Stomach (tissue), 19 donors: ENCODE measurements at places on chromosomes 2 and 18. TPM values are rescaled to one million over a fixed set of nuclear protein-coding genes. Genes with fewer than 3 reads are reported as not detected.

DNA sequence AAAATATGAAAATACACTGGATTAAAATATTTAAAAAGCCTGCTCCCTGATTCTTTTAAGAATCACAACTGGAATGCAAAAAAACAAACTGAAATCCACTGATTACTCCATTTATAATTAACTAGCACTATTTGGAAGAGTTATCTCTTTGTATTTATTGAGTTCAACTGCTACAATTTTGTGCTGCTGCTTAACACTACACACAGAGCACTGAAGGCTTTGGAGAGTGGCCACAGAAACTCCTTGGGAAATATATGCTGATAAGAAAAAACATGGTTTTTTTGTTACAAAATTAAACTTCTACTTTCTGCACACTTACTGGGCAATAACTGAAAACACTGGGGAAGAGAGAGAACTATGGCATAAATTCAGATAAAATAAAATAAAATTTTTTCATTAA lies 19.8 kb upstream of the BZW1 start:
- H3K36me3 ChIP-seq = no peaks in the 10 kb centered on the region
- H3K27ac ChIP-seq = no peak overlapping the region
- DNase-seq = peak; percentile 16
- H3K4me3 ChIP-seq = no peak overlapping the region
- no peaks in the 10 kb centered on the region for H3K4me1 ChIP-seq

DNA sequence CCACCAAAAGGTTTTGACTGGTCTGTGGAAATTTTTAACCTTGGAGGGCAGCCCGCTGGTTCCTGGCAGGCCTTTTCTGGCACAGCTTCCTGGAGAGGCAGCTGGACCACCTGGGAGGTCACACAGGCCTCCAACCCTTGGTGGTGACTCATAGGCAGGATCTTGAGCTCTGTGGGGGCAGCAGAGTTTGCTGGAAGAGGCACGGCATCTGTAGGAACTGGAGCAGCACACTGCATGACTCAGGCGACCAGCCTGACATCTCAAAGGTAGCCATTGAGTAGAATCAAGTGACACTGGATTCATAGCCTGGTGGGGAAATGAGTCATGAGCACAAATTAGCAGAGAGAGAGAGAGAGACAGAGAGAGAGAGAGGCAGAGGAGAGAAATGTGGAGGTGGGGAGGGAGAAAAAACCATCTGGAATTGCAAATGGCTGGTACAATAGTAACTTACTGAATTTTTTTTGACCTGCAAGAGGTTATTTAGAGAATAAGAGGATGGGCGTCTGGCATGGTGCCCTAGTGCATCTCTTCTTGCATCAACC lies 57.4 kb downstream of the TRPM8 start:
- no peaks in the 10 kb centered on the region for H3K27me3 ChIP-seq
- no peaks in the 10 kb centered on the region for H3K4me1 ChIP-seq
- no peak overlapping the region for H3K4me3 ChIP-seq
- no peaks in the 10 kb centered on the region for H3K36me3 ChIP-seq
- no peak overlapping the region for H3K27ac ChIP-seq

DNA sequence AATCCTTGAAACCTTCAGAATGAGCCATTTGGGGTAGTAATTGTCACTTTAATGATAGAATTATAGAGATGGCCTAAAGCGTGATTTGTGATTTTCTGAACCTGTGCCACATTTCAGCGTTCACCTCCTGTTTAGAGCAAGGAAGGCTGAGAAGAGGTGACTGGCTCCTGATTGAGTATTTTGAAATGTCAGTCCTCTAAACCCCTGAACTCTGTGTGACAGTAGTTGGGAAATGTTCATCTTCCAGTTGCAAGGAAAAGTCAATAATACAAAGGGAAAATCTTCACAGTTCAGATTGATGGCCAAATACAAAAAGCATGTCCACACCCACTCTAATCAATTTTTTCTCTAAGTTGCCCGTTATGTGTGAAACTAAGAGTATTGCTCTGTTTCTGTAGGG lies 305.2 kb downstream of the ARHGAP15 start:
- no peaks in the 10 kb centered on the region for H3K27me3 ChIP-seq
- H3K27ac ChIP-seq = peak overlapping the region; percentile 24
- H3K36me3 ChIP-seq = no peaks in the 10 kb centered on the region
- H3K4me3 ChIP-seq = no peak overlapping the region
- H3K4me1 ChIP-seq = peaks cover 14% of the 10 kb centered on the region

DNA sequence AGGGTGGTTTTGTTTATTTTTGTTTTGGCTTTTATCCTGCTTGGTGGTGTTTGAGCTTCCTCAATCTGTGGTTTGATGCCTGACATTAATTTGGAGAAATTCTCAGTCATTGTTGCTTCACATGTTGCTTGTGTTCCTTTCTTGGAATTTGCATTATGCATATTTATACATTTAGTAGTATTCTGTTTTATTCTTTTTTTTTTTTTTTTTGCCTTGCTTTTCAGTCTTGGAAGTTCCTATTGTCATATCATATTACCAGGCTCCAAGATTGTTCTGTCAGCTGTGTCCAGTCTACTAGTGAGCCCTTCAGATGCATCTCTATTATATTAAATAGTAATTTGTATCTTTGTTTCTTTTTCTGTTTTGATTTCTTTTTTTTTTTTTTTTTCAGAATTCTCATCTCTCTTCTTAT lies 77.0 kb downstream of the EPC2 start:
- H3K36me3 ChIP-seq = no peaks in the 10 kb centered on the region
- H3K4me1 ChIP-seq = peaks cover 16% of the 10 kb centered on the region
- H3K27me3 ChIP-seq = no peaks in the 10 kb centered on the region

DNA sequence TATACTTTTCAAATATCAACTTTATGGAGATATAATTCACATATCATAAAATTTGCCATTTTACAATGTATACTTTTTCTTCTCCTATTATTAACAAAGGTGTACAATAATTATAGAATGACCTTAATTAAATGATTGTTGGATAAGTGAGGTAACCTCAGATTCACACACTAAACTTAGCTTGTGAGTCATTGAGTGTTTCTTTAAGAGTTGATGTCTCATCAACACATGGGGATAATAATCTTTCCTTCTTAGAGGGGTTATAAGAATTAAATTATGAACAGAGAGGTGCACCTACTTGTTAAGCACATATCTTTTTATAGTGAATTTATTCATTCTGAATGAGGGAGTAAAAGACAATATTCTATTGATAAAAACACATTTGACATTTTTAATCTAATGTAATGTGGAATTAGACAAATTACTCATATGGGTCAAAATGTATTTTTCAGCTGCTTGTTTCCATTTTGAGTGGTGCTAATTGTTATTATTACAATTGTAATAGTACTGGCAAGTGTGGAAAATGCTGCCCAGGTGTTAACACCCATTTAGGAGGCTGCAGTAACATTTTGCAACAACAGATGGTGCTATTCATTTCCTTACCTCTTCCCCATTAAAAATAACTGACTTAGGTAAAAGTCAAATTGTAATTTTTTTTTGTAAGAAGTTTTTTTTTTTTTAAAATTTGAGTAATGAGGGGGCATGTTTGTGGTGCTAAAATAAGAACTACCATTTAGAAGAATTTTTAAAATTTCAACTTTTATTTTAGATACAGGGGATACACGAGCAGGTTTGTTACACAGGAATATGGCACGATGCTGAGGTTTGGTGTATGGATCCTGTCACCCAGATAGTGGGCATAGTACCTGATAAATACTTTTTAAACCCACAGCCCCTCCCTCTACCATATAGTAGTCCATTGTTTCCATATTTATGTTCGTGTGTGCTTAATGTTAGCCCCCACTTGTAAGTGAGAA lies 32.1 kb upstream of the DYNAP start:
- DNase-seq = peak; percentile 59
- H3K4me1 ChIP-seq = no peaks in the 10 kb centered on the region
- no peak overlapping the region for H3K27ac ChIP-seq
- H3K27me3 ChIP-seq = no peaks in the 10 kb centered on the region
- H3K36me3 ChIP-seq = no peaks in the 10 kb centered on the region

GRCh38 chr2:114925296-114926255 lies 483.1 kb downstream of the DPP10 start:
- no peaks in the 10 kb centered on the region for H3K27me3 ChIP-seq
- H3K4me1 ChIP-seq = no peaks in the 10 kb centered on the region
- H3K36me3 ChIP-seq = no peaks in the 10 kb centered on the region
- H3K4me3 ChIP-seq = no peak overlapping the region

DNA sequence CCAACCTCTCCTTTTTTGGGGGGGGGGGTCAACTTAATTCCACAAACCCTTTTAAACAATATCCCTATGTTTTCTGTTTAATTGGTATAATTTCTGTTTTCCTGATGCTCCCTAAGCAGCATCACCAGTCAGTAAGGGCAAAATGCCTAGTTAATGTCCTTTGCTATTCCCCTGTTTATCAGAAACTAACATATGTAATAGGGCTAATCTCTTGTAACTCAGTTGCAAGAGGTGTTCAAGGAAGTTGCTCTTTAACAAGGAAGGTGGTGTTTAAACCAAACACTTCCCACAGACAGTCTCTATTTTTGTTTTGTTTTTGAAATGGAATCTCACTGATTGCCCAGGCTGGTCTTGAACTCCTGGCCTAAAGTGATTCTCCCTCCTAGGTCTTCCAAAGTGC lies 6.5 kb upstream of the COQ10B start:
- DNase-seq = no peak
- H3K4me1 ChIP-seq = no peaks in the 10 kb centered on the region
- H3K36me3 ChIP-seq = no peaks in the 10 kb centered on the region

- no peak overlapping the region for H3K27ac ChIP-seq
- peaks cover 10% of the 10 kb centered on the region for H3K4me1 ChIP-seq
- DNase-seq = peak; percentile 86
- H3K4me3 ChIP-seq = no peak overlapping the region
- H3K27me3 ChIP-seq = no peaks in the 10 kb centered on the region
- no peaks in the 10 kb centered on the region for H3K36me3 ChIP-seq
Observed at GRCh38 chr2:103161456-103162289, 399.8 kb downstream of the TMEM182 start.

DNA sequence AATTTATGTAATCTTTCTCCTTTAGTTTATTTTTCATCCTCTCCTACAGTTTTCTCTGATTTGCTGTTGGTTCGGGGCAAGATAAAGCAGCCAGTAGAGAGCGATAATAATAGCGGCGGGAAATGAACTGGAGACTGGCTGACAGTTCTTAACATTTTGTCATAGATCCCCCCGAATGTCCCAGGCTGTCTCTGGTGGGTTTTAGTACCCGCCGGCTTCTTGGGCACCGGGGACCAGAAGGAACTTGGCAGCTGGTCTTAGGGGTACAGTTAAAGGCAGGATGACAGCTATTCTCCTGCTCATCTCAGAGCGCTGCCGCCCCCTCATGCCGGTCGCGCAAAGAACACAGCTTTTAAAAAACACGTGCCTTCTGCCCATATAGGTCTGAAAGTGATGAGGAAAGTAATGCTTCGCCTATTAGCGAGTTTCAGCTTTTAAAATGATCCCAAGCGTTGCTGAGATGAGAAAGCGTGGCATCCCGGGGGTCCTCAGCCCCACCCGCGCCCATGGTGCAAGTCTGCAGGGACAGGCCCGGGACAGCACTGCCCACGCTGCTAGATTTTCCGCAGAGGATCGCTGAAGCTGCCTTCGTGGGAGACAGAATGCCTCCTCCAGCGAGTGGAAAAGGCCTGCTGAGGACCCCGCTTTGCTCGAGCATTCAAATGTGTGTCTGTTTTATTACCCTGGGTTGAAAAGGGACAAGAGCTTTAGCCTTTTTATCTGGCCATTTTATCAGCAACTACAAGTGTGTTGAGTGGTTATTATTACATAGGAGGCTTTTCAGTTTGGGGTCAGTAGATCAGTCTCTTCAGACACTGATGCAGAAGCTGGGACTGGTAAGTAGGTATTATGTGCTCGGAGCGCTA lies 3.8 kb downstream of the ONECUT2 start:
- no peak overlapping the region for H3K27ac ChIP-seq
- DNase-seq = peak; percentile 35
- H3K27me3 ChIP-seq = peaks cover 84% of the 10 kb centered on the region
- H3K4me1 ChIP-seq = peaks cover 54% of the 10 kb centered on the region

DNA sequence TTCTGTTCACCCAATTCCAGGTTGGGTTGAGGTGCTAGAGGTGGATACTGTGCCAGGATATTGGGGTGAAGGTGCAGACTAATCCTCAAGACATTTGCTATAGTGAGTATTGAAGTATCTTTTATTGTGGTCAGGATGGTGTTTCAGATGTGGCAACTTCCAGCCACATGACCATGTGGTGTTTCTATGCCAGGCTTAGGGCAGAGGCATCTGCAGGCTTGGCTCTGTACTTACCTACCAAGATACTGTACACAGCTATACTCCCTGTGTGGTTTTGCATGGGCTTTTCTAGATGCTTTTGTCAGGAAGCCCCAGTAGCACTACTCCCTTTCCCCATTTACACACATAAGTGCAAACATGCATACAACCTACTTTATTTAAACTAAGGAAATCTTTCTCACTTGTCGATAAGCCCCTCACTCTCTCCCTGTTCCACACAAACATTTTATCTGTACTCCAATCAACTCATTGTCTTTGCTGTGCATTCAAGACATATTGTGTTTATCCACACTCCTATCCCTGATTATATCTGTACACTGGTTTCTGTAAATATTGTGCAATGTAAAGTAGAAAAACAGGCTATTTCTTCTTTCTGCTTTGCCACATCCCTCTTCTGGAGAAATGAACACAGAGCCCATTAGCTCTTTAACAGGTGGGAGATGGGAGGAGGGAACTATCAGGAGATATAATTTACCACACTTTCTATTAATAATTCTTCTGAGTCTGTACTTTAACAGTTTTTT lies 12.3 kb downstream of the ARL6IP6 start:
- H3K27me3 ChIP-seq = no peaks in the 10 kb centered on the region
- DNase-seq = no peak
- no peaks in the 10 kb centered on the region for H3K4me1 ChIP-seq
- no peaks in the 10 kb centered on the region for H3K36me3 ChIP-seq

GRCh38 chr2:52862801-52863200 lies 904.8 kb upstream of the CHAC2 start:
- H3K4me3 ChIP-seq = no peak overlapping the region
- H3K27ac ChIP-seq = no peak overlapping the region
- H3K27me3 ChIP-seq = no peaks in the 10 kb centered on the region
- H3K36me3 ChIP-seq = no peaks in the 10 kb centered on the region
- DNase-seq = no peak
- H3K4me1 ChIP-seq = no peaks in the 10 kb centered on the region

GRCh38 chr2:132009874-132010521 lies 151.8 kb downstream of the ANKRD30BL start:
- peaks cover 11% of the 10 kb centered on the region for H3K4me1 ChIP-seq
- H3K27ac ChIP-seq = no peak overlapping the region
- no peak for DNase-seq
- H3K4me3 ChIP-seq = peak overlapping the region; percentile 44

DNA sequence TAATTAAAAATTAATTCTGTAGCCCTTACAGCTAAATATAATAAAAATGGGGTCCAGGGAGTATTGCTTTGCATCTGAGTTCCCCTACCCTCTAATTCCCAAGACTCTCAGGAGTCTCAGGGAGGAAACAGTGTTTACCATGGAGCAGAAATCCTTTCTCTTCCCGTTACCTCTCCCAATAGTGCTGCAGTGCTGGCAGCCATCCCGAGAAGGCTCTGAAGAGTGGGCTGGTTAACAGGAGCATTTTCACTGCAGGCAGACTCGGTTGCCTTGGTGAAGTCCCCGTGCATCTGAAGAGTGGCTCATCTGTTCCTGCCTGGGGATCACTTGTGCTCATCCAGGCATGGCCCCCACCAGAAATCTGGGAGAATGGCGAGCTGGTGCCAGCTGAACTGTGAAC lies 41.8 kb upstream of the TMEM178A start:
- H3K27me3 ChIP-seq = no peaks in the 10 kb centered on the region
- H3K27ac ChIP-seq = no peak overlapping the region
- no peaks in the 10 kb centered on the region for H3K36me3 ChIP-seq
- H3K4me1 ChIP-seq = no peaks in the 10 kb centered on the region
- peak; percentile 41 for DNase-seq

GRCh38 chr2:30422444-30423040 lies 24.5 kb upstream of the LCLAT1 start:
- H3K4me1 ChIP-seq = no peaks in the 10 kb centered on the region
- H3K27ac ChIP-seq = peak overlapping the region; percentile 65
- H3K36me3 ChIP-seq = no peaks in the 10 kb centered on the region
- H3K27me3 ChIP-seq = no peaks in the 10 kb centered on the region

Gene CYP1B1
- 18.2 TPM for total RNA-seq

Gene REG1B
- not detected for total RNA-seq

Gene OTOF
- total RNA-seq = 0.29 TPM

Gene RAB17
- 16.3 TPM for total RNA-seq
